ENCODE measurements at places on chromosomes 1 and 21.

DNA sequence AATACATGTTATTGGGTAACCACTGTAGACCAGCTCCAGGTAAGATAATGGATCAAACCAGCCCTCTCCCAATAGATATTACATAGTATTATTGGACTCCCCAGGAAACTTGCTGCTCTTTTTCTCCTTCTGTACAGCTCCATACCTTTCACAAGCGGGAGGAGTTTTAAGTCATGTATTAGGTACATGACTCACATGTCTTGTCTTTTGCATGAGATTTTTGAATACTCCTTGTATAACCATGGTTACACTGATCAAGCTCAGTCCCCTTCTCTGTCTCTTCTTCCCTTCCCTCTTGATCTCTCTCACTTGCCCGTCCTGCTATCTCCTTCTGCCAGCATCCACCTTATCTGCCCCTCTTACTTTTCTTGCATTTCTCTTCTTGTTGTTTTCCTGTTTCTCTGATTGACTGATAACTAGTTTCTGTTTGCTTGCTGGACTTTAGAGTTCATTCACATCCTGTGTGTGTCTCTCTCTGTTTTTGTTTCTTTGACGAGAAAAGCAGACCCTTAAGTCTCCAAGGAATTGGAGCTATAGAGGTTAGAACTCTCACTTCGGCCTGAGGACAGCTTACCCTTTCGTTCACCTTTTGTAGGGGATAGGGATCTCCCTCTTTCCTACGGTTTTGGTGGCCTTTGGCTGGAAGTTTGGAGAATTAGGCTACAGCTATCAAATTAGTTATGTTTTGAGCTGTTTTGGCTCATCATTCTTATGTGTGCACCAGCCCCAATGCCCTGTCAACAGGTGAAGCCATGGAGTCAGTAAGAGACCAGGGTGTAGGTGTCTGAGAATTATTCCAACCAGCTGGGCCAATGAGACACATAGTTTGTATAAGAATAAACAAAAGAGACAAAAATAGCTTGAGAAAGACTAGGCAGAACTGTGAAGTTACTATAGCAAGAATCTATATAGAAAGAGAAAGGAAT is 49.0 kb upstream of the ASB17 start:
- DNase-seq: no peak

GRCh38 chr1:181985936-181986906 is 75.3 kb downstream of the ZNF648 start:
- no peak for DNase-seq

- DNase-seq: no peak
Observed at GRCh38 chr1:246795906-246796694, 71.9 kb downstream of the SCCPDH start.

- no peak for DNase-seq
Observed at GRCh38 chr1:33821291-33821690, 42.6 kb upstream of the HMGB4 start.

DNA sequence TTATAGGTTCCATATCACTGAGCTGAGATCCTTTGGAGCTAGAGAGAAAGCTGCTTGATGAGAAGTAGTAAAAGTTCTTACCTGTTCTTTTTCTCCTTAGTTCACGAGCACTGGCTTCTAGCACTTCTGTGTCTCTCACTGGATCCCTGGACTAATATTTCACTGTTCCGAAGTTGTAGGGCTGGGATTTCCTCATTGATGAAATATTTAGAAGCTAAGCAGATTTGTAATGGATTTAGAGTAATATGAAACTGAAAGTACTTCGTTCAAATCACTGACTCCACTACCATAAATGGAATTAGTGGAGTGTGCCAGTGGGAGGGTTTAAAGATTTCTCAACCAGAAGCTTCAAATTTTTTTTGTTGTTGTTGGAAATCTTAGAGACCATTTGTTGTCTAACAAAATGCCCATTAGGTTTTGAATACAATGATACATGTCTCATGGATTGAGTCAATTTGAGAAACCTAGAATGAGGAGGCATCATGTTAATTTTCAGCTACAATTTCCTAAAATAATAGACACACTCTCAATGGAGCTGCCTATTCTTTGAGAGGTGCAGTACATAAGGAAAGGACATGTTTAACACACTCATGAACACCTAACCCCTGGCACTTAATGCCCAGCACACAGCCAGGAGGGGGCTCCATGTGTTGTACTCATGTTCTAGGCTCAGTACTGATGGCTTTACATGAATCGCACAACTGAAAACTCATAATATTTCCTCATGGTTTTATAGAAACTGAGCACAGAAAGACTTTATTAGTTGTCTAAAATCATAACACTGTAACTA is at the start of gene GBP1:
TSS of gene GBP1 (minus strand) at position 130 of the 790 bp plus-strand sequence. CDS start 1,974 bp downstream, outside the sequence.
- no peak for DNase-seq

GRCh38 chr21:41363370-41364270 is 1.8 kb downstream of the MX2 start:
- no peak for DNase-seq

DNA sequence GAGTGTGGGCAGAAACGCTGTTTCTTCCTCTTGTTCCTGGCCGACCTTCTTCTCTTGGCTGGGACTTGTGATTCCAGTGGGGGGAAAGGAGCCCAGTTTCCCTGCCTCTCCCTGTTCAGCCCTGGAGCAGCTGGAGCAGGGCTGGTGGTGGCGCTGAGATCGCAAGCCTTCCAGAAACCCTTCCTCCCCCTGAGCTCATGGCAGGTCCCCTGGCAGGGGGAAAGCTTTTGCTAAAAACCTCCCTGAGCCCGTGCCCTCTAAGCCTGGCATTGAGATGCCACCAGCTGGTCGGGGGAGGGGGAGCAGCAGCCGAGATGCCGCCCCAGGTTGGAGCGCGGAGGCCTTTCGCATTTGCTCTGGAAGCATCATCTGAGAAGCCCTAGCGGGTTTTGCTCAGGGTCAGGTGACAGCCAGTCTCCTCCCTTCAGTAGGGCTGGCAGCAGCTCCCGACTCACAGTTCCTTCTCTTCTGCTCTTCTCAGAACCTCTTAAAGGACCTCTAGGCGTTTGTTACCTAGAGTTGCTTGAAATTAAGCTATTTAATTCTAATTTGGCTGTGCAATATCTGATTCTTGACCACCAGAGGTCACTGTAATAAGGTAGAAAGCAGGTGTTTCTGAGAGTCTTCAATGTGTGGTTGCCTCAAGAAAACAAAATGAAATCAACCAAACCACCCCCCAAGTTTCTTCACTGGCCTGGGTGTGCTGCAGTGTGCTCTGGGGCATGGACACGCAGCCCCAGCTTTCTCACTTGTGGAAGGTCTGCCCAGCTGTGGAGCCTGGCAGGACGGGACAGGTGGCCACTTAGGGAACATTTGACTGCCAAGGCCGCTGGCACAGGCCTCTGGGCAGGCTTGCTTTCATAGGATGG is 257.3 kb downstream of the CAMTA1 start:
- no peak for DNase-seq

DNA sequence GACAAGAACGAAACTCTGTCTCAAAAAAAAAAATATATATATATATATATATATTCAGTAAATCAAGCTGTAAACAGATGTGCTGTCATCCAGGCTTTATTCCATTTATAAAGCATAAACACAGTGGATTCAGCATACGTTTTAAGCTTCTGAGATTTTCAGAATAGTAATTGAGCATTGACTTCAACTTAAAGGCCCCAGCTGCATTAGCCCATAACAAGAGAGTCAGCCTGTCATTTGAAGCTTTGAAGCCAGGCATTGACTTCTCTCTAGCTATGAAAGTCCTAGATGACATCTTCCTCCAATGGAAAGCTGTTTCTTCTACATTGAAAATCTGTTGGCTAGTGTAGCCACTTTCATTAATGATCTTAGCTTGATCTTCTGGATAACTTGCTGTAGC is 6.6 kb downstream of the KPNA6 start:
- DNase-seq: no peak

DNA sequence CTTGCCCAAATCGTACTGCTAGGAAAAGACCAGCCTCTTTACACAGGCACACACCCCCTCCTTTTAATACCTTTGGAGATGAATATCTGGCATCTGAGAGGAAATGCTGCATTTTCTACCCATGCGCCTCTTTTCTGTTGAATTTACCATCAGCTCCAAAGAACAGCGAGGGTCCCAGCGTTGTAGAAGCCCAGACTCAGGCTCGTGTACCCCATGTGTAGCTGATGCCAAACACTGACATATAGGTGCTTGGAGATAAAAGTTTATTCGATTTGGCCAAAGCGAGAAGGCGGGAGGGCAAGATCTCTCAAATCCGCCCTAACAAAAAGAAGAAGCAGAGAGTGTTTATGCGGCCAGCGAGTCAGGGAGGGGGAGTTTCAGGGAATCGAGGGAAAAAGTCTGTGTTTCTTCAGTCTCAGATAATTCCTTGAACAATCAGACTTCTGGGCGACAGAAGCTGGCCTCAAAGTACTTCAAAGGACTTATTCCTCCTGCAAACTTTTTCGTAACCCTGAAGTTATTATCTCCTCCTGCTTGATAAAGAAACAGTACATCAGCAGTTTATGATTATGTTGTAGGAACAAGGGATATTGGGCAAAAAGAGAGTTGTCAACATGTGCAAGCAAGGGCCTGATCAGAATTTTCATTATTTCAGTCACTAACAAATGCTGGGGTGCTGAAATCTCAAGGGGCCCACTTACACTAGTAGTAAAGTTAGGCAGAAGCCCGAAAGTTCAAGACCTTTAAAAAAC is 642 bp upstream of the CREG1 start:
- no peak for DNase-seq

GRCh38 chr1:107357376-107357775 is 216.5 kb downstream of the NTNG1 start:
- DNase-seq: no peak

GRCh38 chr21:31201548-31201947 is 142.5 kb downstream of the TIAM1 start:
- no peak for DNase-seq

DNA sequence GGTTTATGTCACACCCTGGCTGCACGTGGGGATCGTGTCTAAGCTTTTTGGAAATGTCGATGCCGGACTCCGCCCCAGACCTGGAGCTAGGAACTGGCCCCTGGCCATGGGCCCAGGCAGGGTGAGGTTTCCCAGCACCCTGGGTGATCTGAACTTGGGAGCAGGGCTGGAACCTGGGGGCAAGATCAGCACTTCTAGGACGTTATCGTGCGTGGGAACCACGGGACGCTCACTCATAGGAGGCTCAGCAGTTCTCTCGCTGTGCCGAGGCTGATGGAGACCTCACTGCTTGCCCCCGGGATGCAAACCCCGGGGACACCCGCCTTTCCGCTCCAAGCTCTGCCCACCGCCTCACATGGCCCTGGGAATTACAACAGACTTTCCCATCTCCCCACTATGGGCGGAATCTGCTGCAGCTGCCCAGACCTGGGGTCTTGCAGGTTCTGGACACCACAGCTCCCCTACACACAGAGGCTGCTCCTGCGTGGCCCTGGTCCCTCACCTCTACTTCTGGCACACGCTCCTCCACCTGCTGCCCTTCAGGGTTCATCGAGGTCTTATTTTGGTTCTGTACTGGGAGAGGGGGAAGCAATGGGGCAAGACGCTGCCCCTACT is 35.9 kb downstream of the COL18A1 start:
- DNase-seq: no peak

DNA sequence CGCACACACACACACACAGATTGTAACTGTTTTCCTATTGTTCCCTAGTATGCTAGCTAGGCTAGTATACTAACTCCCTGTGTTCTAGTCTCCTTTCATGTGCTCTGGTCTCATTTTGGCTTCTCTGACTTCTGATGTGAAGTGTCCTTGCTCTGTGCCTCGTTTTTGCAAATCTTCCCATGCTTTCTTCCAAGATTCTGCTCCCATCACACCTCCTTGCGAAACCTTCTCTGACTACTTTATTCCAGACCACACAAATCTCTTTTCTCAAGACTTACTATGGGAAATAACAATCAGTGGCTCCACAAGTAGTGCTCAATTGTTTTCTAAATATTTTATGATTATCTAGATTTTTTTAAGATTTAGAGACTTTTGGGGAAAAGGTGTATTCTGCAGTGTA is 10.3 kb downstream of the PRRX1 start:
- DNase-seq: no peak

DNA sequence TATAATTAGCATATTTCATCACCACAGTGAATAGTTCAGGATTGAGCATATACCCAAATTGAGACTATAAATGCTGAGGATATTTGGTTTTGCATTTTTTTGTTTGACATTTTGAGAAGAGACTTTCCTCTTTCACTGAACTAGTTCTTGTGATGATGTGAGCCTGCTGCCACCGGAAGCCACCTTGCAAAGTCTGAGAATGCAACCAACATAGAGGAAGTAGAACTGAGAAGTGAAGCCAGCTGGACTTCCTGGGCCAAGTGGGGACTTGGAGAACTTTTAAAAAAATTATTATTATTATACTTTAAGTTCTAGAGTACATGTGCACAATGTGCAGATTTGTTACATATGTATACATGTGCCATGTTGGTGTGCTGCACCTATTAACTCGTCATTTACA is 102.3 kb downstream of the RPE65 start:
- DNase-seq: no peak

- DNase-seq: peak; percentile 77
Observed at GRCh38 chr1:228101994-228102790, 933 bp downstream of the C1orf35 start.

GRCh38 chr1:147243228-147243685 is 773 bp downstream of the CHD1L start:
- DNase-seq: no peak

DNA sequence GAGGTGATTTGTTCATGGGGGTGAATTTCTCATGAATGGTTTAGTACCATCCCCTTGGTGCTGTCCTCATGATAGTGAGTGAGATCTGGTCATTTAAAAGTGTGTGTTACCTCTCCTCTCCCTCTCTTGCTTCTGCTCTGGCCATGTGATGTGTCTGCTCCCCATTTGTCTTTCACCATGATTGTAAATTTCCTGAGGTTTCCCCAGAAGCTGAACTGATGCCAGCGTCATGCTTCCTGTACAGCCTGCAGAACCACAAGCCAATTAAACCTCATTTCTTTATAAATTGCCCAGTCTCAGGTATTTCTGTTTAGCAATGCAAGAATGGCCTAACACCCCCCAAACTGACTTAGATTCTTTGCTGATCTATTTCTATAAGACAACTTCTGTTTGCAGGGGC is 249.4 kb upstream of the B3GALT2 start:
- DNase-seq: no peak

DNA sequence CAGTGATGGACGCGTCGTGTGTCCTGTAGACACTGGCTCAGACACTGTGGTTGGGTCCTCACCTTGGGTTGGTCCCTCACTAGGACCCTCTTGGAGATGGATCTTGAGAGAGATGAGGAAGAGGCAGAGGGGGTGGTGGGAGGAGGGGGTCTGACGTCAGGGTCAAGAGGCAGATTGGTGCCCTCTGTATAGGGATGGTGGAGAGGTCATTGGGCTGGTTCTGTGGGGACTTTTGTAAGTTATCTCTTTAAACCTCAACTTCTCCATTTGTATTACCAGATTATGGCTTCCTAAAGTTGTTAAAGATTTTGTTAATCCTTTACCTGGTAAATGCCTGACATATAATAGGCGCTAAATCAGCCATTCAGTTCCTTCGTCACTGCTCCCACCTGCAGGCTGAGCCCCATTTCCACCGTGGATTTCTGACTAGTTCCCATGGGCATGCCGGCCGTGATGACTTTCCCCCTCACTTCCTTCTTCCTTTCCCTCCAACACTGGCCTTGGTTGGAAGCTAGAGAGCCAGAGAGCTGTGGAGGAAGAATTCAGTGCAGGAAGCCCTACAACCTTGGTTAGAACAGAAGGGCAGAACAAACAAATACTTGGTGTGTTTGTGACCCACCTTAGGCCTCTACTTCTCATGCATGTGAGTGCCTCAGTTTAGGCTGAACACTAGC is 8.6 kb downstream of the H6PD start:
- no peak for DNase-seq
